ENCODE measurements at places on chromosomes 1 and 21.
A peak's percentile ranks its signal among the peaks of the same experiment; 100 is the strongest.

DNA sequence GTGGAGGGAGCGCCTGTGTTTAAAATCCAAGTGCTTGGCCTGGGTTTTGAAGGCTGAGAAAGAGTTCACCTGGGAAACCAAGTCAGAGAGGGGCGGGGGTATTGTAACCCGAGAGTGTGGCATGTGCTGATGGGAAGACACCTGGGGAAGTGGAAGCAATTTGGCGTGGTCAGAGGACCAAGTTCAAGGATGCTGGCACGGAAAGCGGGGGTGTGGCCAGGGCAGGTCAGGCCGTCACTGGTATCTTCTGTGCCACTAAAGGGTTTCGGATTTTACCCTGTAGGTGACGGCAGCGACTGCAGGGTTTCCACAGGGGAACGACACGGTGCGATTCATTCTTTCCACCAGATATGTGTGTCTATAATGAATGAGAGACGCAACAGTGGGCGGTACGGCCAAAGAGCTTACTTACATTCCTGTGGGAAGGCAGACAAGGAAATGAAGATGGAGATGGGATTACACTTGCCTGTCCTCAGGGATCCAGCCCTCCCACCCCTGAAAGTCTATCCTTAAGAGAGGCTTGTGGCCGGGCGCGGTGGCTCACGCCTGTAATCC lies 31.3 kb downstream of the CA6 start:
- DNase-seq = no peak

GRCh38 chr1:63626222-63626621 lies 33.0 kb downstream of the PGM1 start:
- DNase-seq = no peak

- no peak for DNase-seq
Observed at GRCh38 chr1:5691795-5692509, 300.3 kb downstream of the NPHP4 start.

- DNase-seq = no peak
Observed at GRCh38 chr21:28375708-28376385, 616.8 kb downstream of the LTN1 start.

DNA sequence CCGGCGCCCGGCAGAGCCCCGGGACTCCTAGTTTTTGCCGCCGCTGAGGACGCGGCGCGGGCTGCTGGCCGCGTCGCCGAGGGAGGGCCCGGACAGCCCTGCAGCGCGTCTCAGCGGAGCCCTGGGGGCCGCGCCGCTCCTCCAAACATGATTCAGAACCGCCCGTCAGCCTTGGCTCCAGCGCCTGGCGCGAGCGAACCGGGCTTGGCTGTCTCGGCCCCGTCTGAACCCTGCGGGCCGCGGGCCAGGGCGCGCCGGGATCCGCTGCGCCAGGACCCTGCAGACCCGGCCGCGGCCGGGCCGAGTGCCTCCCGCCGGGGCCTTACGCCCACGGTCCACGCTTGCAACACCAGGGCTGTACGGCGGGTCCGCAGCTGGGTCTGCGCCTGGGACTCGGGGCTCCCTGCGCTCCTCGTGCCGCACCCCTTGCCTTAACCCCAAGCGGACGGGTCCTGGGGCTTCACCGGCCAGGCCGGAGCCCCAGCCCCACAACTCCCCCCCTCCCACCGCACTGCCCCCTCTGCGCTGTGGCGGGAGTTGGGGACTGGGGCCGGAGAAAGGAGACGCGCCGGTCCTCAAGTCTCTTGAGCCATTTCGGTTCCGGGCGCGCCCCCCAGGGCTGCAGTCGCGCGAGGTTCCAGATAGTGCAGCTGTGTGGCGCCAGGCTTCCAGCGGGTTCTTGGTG lies 48.4 kb upstream of the CD34 start:
- peak; percentile 41 for DNase-seq

GRCh38 chr1:117596023-117596720 lies 9.7 kb upstream of the TENT5C start:
- no peak for DNase-seq

GRCh38 chr1:169460191-169460833 lies 25.4 kb downstream of the SLC19A2 start:
- DNase-seq = peak; percentile 23

GRCh38 chr1:161045736-161046604 lies at the start of gene USF1:
USF1 (minus strand) TSS chr1:161045977; CDS start chr1:161043275, 2,702 bp downstream.
- DNase-seq = peak; percentile 93

DNA sequence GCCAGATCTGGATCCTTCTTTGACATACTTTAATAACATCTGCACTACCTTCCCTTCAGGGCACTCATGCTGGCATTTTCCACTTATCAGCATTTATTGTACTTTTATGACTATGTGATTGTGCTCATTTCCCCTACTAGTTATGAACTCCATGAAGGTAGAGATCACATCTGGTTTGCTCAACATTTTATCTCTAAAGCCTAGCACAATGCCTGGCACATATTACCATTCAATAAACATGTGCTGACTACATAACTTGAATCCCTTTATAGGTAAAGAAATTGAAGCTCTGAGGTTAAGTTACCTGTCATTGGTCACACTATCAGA lies 221.2 kb downstream of the HHIPL2 start:
- DNase-seq = no peak

- no peak for DNase-seq
Observed at GRCh38 chr21:31266241-31266640, 77.8 kb downstream of the TIAM1 start.

DNA sequence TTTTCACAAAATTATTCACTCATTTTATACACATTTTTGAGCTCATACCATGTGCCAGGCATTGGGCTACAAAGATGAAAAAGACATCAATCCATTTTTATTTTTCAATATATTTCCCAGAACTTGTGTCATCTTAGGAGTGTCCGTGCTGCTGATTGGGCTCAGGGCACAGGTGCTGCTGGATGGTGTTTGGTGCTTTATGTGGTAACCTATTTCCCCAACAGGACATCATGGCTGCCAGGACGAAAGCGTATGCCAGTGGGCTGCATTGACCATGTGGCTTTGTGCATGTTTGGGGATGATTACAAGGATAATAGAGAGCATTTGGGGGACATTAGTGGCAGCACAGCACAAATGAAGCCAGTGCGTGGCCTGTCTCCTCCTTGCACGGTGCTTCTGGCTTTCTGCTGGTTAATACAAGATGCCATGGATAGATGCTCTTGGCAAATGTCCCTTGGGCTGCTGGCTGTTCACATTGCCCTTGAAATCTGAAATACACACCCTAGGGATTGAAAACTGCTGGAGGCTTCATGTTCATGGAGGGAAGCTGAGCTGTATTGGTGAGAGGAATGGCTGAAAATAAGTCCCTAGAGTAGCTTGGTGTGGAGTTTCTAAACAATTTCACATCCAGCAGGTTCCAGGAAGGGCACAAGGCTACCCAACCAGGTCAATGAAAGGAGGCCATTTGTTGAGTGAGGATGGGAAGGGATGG lies 52.3 kb downstream of the TENT5C start:
- no peak for DNase-seq
